ENCODE measurements at places on chromosomes 5 and 9.

- no peak for DNase-seq
Measured at GRCh38 chr9:79742110-79742721, 170.5 kb downstream of the TLE4 start.

GRCh38 chr5:167918184-167918812, 373.1 kb upstream of the WWC1 start:
- DNase-seq = no peak

DNA sequence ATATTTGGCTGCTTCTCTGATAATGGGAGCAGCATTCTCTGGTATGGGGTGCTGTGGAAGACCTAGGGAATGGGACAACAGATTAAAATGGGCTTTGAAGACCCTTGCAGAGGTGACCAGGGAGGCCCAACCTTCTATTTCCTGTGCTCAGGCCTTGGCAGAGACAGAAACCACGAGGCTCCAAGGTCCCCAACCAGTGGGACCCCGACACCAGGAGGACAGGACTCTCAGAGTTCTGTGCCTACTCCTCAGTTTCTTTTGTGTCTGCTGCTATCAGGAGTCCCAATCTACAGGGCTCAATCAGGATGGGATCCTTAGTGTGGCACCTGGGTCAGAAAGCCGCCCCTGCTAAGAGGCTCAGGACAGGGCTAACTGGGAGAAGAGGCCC, 29.3 kb downstream of the CSF2 start:
- no peak for DNase-seq

- no peak for DNase-seq
Measured at GRCh38 chr9:76744336-76744735, 19.9 kb upstream of the PCA3 start.

GRCh38 chr9:113506090-113506589, 42.6 kb downstream of the RGS3 start:
- DNase-seq = no peak

DNA sequence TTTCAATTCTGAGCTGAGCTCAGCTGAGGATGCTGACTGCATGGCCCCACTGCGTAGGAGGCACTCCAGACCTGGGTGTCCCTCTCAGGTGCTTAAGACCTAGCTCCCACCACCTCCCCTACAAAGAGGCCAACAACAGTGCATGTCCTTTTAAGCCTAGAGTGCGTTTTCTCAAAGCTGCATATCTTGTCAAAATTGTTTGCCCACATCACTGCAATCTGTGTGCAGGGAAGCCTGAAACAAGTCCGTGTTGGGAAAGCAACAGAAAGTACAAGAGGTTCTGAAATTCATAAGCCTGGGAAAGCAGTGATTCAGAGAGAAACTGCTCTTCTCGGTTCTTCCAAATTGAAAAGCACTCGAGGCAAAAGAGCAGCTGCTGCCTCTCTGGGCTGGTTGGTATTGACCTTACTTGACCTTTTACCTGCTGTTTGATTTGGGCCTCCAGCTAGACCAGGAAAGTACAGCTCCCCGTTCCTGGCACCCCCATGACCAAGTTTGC, 238.4 kb downstream of the NR2F1-AS1 start:
- DNase-seq = no peak

GRCh38 chr9:12884736-12885395, 110.0 kb downstream of the LURAP1L start:
- DNase-seq = peak; percentile 80

DNA sequence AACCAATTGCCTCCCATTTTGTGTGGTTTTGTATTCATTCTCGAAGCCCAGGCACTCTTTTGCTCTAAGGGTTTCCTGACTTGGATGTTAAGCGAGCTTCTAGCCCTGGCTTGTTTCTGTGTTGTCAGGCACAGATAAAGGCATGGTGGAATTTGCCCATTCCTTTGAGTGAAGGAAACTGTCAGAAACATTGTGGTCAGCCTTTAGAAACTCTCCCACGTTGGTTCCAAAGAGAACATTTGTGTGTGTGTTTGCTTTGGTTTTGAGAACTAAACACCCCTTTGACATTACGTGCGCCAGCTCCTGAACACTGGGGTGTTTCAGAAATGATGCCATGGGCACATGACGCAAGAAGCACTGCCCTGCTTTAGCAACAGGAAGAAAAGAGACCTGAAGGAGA, 320.9 kb downstream of the NTRK2 start:
- DNase-seq = no peak

DNA sequence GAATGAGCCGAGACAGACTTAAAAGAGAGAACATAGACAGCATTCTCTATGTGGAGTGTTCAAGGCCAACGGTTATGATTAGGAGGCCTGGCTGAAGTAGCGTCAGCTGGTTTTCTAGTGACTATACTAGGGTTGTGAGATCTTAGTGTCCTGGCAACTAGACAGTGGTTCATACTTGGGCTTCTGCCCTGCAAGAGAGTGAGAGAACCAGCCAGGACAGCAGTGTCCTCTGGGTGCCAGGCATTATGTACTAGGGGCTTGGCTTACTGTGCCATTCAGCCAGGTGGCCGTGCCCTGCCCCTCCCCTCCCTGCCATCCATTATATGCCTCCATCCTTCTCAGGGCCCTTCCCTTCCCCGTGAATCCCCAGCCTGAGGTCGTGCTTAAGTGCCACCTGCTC, 56.8 kb downstream of the TRIO start:
- no peak for DNase-seq

GRCh38 chr5:1776831-1777230, 22.8 kb downstream of the MRPL36 start:
- no peak for DNase-seq

DNA sequence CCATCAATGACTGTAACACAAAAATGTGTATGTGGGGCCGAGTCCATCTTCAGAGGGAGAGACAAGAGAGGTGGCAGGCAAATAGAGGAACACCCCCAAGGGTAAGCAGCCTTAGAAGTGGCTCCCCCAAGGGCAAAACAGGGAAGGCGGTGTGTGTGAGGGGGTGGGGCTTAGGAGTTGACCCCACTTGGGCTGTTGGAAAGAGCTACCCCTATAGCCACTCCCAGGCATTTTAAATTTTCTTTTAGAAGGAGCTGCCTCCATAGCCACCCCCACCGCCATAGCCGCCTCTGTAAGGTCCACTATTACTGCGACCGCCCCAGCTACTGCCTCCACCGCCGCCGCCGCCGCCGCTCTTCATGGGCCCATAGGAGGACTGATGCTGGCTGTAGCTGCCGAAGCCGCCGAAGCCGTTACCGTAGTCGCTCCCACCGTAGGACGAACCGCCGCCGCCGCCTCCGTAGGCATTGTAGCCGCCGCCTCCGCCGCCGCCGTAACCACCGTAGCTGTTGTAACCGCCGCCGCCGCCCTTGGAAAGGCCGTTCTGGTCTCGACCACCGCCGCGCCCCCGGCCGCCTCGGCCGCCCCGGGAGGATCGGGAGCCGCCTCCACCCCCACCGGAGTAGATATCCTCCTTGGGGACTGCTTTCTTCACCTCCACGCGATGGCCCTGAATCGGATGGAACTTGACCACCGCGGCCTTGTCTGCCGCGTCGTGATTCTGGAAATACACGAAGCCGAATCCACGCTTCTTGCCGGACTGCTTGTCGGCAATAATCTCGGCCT, 1.1 kb downstream of the HNRNPA0 start:
- DNase-seq = peak; percentile 55

DNA sequence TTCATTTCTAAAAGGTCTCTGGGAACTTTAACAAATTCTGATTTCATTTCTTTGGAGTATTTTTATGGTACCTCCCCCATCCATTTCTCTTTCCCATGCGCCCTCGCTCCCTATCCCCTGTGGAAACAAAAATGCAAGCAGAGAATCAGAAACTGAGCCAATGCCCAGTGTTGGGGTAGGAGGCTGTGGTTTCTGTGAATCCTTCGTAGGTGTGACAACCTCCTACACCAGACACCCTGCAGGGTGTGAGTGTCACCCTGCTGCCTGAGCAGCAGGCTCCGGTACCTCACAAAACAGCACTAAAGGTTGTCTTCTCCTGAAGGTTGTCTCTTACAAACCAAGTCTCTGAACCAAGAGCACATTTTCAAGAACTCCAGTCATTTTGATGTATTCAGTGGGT, 103.8 kb upstream of the CTSL start:
- no peak for DNase-seq

DNA sequence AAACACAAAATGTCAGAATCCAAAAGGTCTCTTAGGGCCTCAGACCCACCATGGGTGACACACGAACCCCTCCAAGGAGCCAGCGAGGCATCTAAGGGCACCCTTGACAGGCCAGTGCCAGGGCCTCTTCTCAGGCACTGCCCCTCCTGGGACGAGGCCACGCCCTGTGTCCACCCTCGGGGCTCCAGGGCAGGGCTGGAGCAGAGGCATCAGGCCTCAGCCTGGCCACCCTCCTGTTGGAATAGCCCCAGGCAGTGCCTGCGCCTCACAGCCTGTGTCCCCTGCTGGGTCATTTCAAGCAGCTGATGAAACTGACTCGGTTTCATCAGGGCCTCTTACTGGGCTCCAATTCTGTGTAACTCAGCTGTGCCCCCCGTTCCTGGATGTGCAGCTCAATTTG, 32.8 kb upstream of the SUSD3 start:
- no peak for DNase-seq

GRCh38 chr9:127528422-127529251, 77.3 kb downstream of the LRSAM1 start:
- DNase-seq = no peak

GRCh38 chr5:71573591-71573990, 13.5 kb upstream of the MCCC2 start:
- no peak for DNase-seq

DNA sequence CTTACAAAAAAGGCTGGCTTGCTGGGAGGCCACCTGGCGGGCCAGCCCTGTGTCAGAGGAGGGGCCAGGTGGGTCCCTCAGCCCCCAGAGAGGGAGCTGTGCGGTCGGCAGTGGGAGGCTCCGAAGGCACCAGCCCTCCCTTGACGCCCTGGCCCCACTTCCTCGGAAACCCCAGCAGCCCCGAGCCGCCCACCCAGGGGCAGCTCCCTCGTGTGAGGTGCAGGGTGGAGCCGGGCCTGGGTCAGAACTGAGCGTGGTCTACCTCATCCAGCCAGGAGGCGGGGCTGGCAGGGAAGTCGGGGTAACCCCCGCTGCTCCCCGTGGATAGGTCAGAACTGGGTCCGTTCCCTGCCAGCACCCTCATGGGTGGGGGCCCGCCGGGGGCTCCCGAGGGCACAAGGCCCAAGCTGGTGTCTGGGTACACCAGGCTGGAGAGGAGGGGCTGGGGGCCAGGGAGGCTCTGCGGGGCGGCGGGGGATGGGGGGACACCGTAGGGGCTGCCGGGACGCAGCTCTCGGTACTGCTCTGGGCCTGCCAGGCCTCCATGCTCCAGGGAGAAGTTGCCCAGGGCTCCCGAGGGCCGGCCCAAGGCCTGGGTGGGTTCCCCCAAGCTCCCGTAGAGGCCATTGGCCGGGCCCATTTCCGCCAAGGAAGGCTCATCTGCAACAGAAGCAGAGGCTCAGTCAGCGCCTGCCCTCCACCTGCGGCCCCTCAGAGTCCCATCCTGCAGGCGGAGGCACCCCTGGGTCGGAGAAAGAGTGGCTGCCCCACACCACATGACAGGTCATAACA, 7.6 kb downstream of the LHX3 start:
- no peak for DNase-seq

DNA sequence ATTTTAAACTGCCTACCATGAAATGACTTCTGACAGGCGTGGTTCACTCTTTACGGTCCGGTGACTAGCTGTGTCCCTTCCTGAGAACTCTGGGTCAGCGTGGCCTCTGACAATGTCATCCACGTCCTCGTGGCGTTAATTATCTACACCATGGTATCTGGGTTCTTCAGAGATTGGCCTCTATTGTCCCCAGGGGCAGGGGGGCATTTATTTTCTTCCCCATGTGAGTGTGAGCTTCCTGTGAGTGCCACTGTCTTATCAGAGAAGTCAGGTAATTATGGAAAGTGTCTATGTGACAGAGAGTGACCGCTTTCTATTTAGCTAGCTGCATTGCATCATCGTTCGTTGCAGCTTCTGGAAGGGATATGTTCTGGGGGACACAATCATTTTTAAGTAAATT, 77.2 kb downstream of the FBXL7 start:
- no peak for DNase-seq

- no peak for DNase-seq
Measured at GRCh38 chr9:134403292-134403681, 77.0 kb downstream of the RXRA start.

- DNase-seq = no peak
Measured at GRCh38 chr9:38126730-38127129, 57.7 kb upstream of the SHB start.

GRCh38 chr9:93589688-93590087, 13.3 kb downstream of the PHF2 start:
- DNase-seq = peak; percentile 23

DNA sequence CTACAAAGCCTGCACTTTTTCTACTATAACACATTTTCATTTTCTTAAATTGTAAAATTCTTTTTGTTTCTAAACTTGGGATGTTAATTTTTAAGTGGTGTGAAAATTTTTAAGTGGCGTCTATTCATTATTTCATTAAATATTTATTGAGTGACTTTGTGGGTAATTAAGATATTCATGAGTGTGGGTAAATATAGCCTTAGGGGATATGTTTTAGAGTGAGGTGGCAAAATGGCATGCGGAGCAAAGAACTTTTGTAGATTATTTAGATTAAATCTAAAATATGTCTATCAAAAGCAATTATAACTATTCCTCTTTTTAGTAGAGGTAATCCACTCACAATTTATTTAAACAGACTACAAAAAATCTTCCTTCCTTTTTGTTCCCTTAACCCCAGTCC, 188.4 kb downstream of the PCSK1 start:
- peak; percentile 62 for DNase-seq

DNA sequence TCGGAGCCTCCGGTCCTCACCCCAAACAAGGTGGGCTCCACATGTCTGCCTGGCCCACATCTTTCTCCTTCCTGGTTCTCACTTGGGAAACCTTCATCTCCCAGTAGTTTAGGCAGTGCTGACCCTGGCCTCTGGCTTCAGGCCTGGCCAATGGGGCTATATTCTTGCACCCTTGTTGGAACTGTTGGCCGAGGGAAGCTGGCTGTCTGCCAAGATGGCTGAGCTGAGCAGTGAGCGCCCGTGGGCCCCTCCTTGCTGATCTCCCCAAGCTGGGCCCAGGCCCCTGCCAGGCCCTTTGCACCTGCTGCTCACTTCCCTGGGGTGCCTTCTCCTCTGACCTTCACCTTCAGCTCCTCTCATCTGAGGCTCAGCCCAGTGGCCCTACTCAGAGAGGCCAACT, 31.3 kb downstream of the TSPAN17 start:
- no peak for DNase-seq

GRCh38 chr5:97094579-97095317, 47.7 kb downstream of the LIX1 start:
- DNase-seq = no peak

GRCh38 chr9:113692256-113692655, 183.9 kb upstream of the ZNF618 start:
- DNase-seq = no peak

DNA sequence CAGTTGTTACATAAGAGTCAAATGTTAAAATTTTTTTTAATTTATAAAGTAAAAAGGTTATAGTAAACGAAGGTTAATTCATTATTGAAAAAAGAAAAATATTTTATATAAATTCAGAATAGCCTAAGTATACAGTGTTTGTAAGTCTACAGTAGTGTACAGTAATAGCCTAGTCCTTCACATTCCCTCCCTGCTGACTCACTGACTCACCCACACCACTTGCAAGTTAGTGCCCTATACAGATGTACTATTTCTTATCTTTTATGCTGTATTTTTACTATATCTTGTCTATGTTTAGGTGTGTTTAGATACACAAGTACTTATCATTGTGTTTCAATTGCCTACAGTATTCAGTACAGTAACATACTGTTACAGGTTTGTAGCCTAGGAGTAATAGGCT, 57.6 kb downstream of the MAMDC2 start:
- peak; percentile 46 for DNase-seq

All from EL (cell line).